Activated naive CD4-positive, alpha-beta T cell (primary cell): ENCODE measurements at places on chromosomes 3 and 15.

DNA sequence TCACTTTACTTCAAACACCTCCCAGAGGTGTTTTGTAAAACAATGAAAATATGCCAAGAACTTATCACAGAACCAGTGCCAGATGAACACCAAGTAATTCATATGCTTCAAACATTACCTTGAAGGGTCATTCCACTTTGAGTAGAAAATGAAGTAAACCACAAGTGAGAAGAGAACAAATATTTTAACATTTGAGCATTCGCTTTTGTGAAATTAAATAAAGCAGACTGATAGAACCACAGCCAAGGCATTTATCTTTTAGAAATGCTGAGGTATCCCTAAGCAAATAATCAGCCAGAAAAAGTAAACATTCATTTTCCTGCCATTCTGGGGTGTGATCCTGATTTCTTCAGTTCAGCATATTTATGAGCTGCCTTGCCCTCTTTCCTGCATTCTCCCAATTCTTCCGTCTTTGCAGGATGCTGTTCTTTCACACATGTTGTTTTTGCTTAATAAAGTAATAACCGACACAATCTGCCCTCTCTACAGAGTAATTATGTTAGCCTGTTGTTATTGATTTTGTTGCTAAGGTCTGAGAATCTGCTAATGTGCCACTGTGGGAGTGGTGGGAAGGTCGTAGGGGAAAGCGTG, 235.6 kb upstream of the TGFBR2 start:
- no peak for DNase-seq

DNA sequence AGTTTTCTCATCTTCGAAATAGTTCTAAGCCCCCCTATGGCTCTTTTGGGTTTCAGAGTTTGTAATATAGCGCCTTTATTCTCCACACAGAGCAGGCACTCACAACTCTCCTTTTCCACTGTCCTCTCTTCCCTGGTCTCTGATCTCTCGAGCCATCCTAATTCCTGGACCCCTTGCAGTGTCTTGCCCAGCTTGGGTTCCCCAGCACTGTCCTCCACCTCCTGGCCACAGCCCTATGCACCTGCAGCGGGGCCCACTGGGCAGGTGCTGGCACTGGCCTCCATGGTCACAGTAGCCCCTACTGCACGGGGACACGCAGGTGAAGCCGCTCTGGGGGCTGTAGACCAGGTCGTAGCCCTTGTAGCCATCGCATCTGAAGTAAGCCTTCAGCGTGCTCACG, 27.9 kb downstream of the MUC20 start:
- DNase-seq = no peak

DNA sequence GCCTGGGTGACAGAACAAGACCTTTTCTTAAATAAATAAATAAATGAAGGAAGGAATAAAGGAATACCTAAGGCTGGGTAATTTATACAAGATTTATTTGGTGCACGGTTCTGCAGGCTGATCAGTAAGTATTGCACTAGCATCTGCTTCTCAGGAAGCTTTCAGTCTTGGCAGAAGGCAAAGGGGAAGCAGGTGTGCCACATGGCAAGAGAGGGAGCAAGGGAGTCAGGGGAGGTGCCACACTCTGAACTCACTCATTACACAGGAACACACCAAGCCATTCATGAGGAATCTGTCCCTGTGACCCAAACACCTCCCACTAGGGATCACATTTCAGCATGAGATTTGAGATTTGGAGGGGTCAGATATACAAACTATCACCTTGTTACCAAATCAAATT, 56.4 kb downstream of the PRKCI start:
- no peak for DNase-seq

GRCh38 chr3:81585056-81585455, 176.4 kb downstream of the GBE1 start:
- DNase-seq = no peak

DNA sequence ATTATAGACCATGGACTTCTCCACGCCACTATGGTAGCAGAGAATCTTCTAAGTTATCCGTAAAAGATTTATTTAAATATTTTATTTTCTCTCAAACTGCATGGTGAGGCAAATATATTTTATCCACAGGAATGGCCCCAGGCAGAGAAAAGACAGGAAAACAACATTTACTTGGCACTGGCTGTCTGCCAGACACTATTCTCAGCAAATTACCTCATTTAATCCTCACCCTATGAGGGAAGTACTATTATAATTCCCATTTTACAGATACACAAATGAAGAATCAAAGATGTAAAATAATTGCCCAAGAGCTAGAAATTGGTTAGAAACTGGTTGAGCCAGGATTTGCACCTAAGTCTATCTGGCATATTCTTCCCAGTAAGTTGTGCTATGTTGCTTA, 361.4 kb upstream of the IL12A start:
- DNase-seq = no peak

GRCh38 chr3:122890077-122890719, 95.3 kb downstream of the SLC49A4 start:
- no peak for DNase-seq

DNA sequence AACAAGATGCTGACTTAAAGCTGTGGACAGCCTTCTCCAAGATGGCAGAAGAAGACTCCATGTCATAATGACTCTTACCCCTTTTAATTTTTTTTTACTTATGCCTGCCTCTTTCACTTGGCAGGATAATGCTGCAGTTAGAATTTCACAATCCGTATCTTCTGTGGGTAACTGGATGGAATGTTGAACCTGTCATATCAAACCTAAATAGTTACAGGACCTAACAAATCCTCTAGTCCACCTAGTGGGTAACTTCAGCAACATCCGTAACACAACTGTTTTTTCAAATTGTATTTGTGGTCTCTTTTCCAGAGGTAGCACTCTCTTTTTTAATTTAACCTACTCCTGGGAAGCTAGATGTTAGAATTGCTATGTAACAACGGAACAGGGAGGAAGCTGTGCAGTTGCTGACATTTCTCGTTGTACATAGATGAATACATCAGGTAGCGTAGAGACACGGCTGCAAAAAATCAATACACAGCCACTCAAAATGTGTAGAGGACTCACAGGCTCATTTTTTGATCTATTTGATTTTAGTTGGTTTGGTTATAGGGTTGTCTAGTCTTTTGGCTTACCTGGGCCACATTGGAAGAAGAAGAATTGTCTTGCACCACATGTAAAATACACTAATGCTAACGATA, 43.9 kb upstream of the TRPM1 start:
- DNase-seq = no peak

GRCh38 chr3:27349832-27350231, 19.4 kb downstream of the NEK10 start:
- DNase-seq = no peak

DNA sequence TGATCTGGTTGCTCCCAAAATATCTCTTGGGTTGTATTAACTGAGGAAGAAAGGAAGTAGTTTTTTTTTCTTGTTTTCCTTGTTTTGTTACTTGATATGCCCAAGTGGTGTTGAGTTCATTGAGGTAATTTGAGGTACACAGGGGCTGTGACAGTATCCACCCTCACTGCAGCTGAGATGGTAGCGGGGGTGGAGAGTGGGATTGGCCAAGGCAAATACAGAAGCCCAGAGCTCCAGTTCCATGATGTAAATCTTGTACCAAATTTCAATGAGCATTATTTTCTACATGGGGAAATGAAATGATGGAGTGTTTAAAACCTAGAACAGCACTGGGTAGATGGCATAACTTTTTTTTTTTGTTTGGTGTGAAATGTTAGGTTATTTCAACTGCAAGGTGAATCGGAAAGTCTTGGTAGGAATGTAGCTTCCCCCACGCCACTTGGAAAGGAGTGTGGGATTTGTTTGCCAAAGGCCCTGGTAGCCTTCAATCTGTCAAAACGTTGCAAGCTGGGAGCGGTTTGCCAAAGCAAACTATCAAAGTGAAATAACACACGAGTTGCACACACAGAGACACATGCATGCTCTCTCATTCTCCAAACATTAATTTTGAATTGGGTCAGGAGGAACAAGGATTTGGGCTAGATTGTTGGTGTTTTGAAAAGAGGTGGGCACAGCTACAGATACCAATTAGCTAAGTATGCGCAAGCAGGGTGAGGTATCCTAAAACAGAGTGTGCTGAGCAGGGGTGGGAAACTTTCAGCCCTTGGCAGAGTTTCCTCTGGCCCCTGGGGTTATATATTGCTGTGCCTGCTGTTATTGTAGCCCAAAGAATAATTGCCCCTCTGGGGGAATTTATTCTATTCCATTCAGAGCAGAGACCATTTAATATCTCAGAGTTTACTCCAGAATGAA, 34.6 kb downstream of the THSD4 start:
- DNase-seq = no peak

GRCh38 chr15:35991386-35991785, 445.4 kb upstream of the DPH6 start:
- DNase-seq = no peak

- DNase-seq = no peak
Observed at GRCh38 chr3:133189893-133190292, 151.7 kb downstream of the TMEM108 start.

DNA sequence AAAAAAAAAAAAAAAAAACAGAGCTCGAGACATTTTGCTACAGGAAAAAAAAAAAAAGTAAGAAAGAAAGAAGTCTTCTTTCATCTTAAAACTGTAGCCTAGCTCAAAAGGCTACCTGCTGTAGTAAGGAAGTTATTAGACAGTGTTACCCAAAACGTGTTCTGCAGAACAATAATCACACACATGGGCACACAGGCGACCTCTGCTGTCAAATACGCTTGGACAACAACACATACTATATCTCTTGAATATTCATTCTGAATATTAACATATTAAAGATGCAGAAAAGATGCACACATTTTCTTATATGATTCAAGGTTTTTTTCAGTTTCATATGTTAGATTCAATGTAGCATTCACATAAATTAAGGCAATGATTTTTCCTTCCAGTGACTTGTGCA, 215.8 kb downstream of the ROBO1 start:
- no peak for DNase-seq

DNA sequence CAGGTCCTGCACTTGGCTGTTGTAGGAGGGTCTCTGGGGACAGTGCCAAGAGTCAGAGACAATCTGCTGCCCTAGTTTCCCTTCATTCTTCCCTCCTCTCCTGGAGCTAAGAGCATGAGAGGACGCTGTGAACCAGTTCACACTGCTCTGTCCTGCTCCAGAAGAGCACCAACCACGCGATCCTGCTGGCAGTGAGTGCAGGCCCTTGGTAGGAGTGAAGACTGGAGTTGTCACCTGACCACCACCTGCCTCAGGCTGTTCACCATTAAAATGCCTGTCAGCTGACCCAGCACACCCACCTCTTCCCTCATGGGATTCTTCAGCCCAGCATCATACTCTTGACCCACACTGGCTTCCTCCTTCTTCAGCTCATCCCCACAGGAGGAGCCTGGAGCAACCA, 2.9 kb downstream of the TM6SF1 start:
- DNase-seq = no peak

GRCh38 chr3:151436675-151437446, 24.0 kb downstream of the IGSF10 start:
- no peak for DNase-seq

DNA sequence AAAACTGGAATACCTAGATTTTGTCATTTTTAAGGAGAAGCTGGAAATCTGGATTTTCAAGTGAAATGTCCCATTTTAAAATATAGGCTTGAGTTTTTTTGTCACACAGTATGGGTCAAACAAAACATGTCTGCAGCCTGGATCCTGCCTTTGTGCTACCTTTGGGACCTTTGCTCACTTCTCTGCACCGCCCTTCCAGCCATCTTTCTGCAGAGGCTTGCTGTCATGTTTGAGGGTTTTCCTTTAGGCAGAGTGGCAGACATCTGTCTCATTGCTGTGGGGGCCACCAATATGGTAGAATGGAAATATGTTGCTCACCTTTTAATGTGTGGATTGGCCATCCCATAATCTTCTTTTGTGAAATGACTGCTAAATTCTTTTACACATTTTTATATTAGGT, 136.3 kb downstream of the EEFSEC start:
- no peak for DNase-seq

- no peak for DNase-seq
Observed at GRCh38 chr3:50181985-50182384, 9.4 kb upstream of the GNAT1 start.

- DNase-seq = no peak
Observed at GRCh38 chr3:183777016-183777618, 48.3 kb downstream of the MAP6D1 start.

- no peak for DNase-seq
Observed at GRCh38 chr3:155231792-155232191, 61.7 kb downstream of the STRIT1 start.

- DNase-seq = no peak
Observed at GRCh38 chr3:22012471-22012870, 261.5 kb upstream of the ZNF385D start.

GRCh38 chr15:81473946-81474345, 99.9 kb upstream of the TMC3 start:
- no peak for DNase-seq

GRCh38 chr3:158519776-158520175, 51.2 kb upstream of the MLF1 start:
- DNase-seq = no peak

GRCh38 chr3:49518441-49518840, 35.8 kb upstream of the BSN start:
- DNase-seq = no peak

DNA sequence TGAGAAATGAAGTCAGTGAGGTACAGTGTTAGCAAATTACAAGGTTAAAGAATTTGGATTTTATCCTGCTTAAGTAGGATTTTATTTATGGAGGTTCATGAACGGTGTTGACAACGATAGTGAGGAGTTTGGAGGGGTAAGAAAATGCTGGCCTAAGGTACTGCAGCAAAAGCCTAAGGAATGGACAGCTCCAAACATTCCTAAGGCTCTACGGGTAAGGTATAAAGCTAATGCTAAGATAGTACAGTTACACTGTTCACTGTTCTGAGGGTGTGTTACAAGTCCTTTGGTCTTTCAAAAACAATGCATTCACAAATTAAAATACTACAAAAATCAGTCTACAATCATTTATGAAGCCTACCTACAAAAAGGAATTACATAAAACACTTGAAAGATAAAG, 7.3 kb downstream of the MTMR10 start:
- DNase-seq = no peak
